ENCODE measurements at places on chromosomes 7 and 10.

GRCh38 chr10:99921948-99922347 is 87.8 kb downstream of the DNMBP start:
- DNase-seq = no peak

- DNase-seq = no peak
Observed at GRCh38 chr10:117222552-117222951, 18.4 kb upstream of the SLC18A2 start.

DNA sequence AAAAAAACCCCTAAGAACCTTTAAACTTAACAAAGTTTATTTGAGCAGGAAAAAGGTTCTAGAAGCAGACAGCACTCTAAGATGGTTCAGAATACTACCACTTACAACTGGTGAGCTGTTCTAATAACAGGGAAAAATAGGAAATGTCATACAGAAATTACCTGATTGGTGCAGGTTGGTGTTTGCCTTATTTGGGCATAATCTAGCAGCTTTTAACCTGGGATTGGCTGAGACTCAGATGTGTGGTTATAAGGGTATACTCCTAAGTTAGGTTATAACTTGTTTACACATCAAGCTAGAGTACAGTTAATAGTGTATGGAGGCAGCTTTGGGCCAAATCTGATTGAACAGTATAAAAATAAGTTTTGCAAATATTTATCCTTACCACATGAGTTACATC is 59.8 kb downstream of the MAPK8 start:
- no peak for DNase-seq

DNA sequence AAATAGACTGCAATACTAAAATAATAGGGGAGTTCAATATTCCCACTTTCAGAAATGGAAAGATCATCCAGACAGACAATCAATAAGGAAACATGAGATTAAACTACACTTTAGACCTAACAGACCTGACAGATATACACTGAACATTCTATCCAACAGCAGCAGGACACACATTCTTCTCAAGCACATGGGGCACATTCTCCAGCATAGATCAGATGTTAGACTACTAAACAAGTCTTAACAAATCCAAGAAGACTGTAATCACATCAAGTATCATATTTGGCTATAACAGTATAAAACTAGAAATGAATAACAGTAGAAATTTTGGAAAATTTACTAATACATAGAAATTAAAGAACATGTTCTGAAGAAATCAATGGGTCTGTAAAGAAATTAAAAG is 458.9 kb upstream of the ANKRD30A start:
- no peak for DNase-seq

- no peak for DNase-seq
Observed at GRCh38 chr10:99364125-99364524, 35.0 kb downstream of the CNNM1 start.

DNA sequence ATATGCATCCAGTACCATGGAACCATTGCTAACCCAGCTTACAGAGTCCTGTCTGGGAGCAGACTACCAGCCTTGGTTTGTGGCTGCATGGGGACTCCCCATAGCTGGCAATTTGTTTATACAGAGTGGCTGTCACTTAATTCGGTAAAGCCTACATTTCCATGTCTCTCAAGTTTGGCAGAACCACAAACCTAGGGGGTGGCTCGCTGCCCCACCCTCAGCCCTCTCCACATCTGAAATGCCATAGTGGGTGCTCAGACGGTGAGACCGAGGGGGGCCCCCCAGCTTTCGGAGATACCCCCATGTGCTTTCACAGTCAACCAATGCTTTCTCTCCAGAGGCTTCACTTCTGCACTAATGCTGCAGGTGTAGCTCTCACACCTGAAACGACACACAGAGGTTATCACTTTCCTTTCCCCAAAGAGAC is 75.5 kb upstream of the KAT6B start:
- DNase-seq = no peak

DNA sequence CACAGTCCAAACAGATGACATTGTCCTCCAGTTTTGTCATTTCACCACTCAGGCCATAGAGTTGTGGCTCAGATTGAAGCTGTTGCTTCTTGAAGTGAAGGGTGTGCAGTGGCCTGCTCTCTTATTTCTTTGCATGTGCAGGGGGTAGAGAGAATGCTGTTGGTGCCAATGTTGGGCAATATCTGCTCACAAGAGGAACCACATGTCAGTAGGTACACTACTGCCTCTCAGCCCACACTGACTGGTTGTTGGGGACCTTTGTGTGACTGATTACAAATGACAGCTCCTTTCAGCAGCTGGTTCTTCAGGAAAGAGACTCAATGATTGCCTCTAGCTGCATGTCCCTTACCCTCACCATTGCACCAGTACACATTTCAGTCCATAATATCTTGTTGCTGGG is 21.9 kb upstream of the SFTPA1 start:
- DNase-seq = no peak

GRCh38 chr7:125254566-125254965 is 324.9 kb upstream of the POT1 start:
- DNase-seq = no peak
